ENCODE measurements at places on chromosomes 5 and 9. TPM values are rescaled to one million over a fixed set of nuclear protein-coding genes. Genes with fewer than 3 reads are reported as not detected.
A peak's percentile ranks its signal among the peaks of the same experiment; 100 is the strongest.

- no peak for DNase-seq
These were observed 15.5 kb downstream of the SLC6A18 start for GRCh38 chr5:1240496-1241260.

- DNase-seq: no peak
These were observed 114.9 kb upstream of the ATP10B start for GRCh38 chr5:160966921-160967320.

GRCh38 chr9:70880535-70880934 is 240.9 kb downstream of the TRPM3 start:
- DNase-seq: no peak

GRCh38 chr5:56207537-56207936 is 25.6 kb downstream of the ANKRD55 start:
- no peak for DNase-seq

DNA sequence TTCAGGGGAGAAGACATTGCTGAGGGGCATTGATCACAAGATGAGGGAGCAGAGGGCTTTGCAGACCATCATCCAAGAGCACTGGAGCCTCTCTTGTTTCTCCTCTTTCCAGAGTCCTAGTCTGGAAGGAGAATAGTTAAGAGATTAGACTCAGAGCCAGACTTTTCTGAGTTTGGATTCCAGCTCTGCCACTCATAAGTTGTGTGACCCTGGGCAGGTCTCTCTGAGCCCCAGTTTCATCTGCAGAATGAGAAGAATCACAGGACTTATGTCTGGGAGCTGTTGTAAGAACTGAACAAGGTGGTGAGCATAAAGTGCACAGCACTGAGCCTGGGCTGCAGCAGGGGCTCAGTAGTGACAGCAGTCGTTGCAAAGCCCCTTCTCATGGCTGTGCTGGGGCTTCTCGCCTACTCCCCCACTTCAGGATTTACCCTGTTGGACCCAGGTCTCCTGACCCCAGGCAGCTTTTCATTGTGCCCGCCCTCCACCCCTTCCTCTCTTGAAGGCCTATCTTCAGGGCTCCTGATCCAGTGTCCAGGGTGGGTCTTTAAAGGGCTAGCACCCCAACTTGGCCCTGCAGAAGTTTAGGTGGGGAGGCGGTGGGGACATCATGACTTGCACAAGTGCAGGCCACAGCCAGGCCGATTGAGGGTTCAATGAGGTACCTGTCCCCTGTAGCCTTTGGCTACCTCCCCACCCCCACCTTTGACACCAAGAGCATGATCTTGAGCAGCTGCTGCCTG is 1.5 kb downstream of the SYNPO start:
- no peak for DNase-seq

GRCh38 chr9:126217250-126217653 is 109.4 kb upstream of the MVB12B start:
- no peak for DNase-seq

GRCh38 chr5:119537704-119538103 is 85.4 kb downstream of the HSD17B4 start:
- DNase-seq: no peak

DNA sequence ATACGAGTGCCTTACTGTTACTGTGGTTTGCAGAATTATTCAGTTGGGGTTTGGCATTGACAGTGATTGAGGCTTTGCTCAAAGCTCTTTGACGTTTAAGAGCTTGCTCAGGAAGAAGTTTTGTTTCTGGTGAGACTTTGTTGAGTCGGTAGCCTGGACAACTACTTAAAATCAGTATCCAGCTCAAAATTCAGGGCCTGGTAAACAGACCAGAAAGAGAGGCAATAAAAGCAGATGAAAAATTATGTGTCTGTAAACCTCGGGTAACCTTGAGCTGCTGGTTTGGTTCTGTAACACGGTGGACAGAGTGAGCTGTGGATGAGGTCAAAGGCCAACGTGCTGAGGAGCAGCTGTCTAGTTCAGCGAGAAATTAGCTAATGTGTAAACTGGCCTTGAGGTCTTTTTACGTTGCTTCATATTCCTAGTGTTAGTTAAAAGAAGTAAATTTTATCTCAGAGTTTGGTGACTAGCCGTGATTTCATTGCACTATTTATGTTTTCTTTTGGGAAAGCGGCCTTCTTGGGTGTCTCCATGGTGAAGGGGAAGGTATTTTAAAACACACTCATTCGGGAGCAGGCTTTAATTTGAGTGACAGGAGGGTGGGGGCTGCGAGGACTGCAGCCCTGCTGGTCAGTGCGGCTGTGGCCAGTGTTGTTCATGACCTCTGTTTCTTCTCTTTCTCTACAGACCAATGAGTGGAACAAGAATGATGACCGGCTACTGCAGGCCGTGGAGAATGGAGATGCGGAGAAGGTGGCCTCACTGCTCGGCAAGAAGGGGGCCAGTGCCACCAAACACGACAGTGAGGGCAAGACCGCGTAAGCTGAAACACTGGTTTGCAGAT is 82.0 kb upstream of the TTC23L start:
- DNase-seq: no peak

GRCh38 chr5:14417276-14417730 is 164.3 kb upstream of the OTULINL start:
- no peak for DNase-seq

- no peak for DNase-seq
These were observed 54.7 kb upstream of the TSLP start for GRCh38 chr5:111016801-111017200.

GRCh38 chr5:128537221-128537999 is 635 bp downstream of the FBN2 start:
- DNase-seq: peak; percentile 27

DNA sequence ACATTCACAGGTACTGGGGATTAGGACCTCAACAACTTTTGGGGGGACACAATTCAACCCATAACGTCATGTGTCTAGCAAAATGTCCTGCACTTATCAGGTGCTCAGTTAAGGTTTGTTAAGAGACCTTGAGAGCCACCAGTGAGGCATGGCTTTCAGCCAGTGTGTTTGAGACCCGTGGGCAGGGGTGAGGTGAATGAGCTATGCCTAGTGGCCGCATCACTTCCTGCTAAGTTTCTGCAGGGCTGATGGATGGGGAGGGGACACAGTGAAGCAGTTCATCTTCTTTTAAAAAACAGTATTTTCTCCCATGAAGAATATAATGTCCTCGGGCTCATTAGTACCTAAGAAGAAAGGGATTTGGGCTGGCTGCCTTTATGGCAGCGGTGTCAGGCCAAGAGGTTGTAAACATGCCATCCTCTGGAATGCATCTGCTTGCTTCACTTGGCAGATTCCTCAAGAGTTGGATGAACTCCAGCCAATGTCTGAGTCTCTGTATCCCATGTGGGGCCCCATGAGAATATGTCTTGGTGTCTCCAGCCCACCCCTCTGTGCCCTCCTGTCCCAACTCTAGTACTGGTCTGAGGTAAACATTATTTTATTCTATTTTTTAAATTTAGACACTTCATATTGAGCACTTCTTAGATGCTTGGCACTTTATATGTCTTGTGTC is 282.2 kb downstream of the CWC27 start:
- DNase-seq: no peak

DNA sequence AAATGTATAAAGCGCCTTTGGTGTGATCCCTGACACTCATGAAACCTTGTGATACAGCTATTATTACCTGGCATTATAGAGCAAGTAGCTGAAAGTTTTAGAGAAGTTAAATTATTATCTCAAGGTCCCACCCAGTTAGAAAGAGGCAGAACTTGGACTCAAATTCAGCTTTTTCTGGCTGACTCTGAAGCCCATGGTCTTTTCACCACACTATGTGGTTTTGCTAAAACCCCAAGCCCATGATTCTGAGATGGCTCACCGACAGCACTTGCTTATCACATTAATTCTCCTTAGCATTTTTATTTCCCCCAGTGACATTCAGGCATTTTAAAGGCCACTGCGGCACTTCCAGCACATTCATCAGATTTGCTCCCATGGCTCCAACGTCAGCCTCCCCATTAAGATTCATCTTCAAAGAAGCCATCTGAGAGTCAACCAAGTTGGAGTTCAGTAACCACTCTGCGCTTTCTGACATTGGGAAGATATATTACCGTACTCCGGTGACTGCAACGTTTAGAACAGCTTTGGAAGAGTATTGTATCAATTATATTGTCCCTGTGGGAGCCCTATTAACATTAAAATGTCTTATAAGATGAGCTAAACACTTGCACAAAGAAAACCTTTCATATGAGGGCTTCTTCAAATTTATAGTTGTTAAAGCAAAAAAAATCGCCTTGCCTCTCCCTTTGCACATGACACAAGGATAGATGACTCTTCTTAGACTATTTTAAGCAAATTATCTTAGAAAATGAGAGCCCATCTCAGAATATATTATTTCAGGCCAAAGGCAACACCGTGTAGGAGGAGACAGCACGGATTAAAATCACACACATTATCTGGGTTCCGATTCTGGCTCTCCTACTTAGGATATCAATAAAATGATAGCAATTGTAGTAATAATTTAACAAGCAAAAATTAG is 638.1 kb downstream of the ACTL7B start:
- no peak for DNase-seq

DNA sequence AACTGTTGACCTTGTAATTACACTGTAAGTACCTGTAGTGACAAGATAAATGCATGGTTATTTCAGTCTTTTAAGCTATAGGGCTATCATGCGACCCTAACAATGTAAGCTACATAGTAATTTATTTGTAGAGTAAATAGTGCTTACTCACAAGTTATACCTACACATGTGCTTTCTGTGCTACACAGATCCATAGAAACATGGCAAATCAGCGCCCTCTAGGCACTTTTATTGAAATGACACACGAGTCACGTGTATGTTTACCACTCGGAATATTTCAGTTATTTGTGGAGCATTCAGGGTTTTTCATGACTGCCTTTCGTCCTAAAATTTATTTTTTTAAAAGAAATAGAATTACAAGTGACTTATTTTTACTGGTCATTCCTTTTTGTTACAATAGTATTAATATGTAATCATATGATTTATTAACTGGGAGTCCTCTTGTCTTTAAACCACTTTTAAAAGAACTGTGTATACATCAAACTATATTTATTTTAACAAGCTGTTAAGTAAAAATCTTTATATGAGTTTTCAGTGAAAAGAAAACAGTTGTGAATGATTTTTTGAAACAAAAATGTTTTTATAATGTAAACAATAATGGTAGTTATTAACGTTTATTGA is 1242.3 kb upstream of the WWC1 start:
- peak; percentile 14 for DNase-seq

GRCh38 chr5:685262-686171 is 7.6 kb downstream of the TPPP start:
- no peak for DNase-seq

DNA sequence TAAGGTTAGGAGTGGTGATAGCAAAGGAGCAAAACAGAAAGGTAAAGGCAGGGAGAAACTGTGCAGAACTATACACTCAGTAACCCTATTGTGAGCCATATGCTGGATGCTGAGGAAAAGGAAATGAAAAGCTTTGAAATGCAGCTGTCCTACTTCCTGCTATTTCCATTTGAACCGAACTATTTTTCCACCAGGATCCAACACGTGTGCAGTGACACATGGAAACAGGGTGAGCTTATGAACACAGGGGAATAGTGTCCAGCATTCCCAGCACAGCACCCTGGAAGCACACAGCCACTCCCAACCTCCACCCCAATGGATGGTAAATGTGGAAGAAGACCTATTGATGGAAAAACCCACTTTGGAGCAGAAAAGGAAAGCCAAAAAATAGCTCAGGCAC is 69.0 kb upstream of the SLC12A2 start:
- DNase-seq: no peak

DNA sequence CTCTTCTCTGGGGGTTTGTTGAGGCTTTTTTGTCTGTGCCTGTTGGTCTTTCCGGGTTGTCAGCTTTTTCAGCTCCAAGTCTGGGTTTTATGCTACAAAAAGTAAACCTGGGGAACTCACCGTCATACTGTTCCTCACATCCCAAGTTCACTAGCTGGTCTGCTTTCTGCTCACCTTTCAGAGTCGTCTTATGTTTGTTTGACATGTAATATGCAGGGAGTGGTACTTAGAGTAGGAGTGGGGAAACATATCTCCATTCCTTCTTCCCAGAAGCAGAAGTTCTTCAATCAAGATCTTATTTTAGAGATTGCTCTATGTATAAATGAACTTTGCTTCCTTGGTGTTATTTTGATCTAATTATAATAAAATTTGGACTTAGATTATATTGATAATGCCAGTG is 41.7 kb upstream of the DHFR start:
- no peak for DNase-seq

GRCh38 chr9:69236188-69236587 is 62.1 kb downstream of the TJP2 start:
- DNase-seq: no peak

- no peak for DNase-seq
These were observed 209.8 kb downstream of the CDH12 start for GRCh38 chr5:22643356-22643755.

DNA sequence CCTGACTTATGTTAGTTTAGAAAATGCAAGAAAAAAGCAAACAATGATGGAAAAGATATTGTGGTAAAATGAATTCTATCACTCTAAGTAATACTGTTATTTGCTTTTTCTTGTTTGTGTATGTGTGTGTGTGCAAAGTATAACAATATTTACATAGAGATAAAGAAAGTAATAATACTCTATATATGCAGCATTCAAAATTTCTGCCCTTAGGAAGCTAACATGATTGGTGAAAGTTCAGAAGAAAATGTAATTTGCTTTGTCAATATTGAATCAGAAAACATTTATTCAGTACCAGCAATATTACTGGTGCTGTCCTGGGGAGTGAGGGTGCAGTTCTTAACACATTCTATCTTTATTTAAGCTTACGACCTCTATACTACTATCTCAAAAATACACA is 12.9 kb upstream of the PRDM9 start:
- DNase-seq: no peak

DNA sequence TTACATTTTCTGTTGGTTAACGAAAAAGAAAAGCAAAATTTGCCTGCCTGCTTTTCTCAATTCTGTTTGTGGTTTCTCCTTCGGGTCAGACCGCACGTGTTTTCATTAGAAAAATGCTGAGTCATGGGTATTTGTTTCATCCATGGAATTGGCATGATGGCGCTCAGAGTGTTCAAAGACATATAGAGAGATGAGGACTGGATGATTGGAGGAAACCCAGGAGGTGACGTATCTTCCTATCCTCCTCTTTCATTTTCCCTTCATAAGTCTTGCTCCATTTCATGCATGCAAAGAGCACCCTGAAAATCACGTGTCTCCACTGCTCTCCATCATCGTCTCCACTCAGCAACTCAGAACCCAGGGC is 353.8 kb upstream of the WWC1 start:
- no peak for DNase-seq

- DNase-seq: no peak
These were observed 214.8 kb downstream of the ISL1 start for GRCh38 chr5:51598026-51598425.

GRCh38 chr5:72045692-72046091 is 61.6 kb upstream of the MAP1B start:
- DNase-seq: no peak

The CCDC192 gene
- 0.60 TPM for total RNA-seq

The BTNL8 gene
- total RNA-seq: not detected

The ARRDC1 gene
- 74.9 TPM for total RNA-seq

The HAPLN1 gene
- 2.9 TPM for total RNA-seq

The RELL2 gene
- total RNA-seq: 6.7 TPM

The TMC1 gene
- total RNA-seq: not detected

The ADRB2 gene
- 0.22 TPM for total RNA-seq

The BRD9 gene
- 69.2 TPM for total RNA-seq

The MFAP3 gene
- total RNA-seq: 42.5 TPM

The CDKN2B gene
- 1.2 TPM for total RNA-seq

The CFAP77 gene
- total RNA-seq: 0.43 TPM

The NNT gene
- 65.3 TPM for total RNA-seq
